HT-29 (cell line): ENCODE measurements at places on chromosomes 2 and 18. TPM values are rescaled to one million over a fixed set of nuclear protein-coding genes. Genes with fewer than 3 reads are reported as not detected.

Gene KLHL29
- 0.18 and 0.94 TPM in 2 replicates for total RNA-seq

GRCh38 chr2:239806758-239807434, 218.2 kb downstream of the NDUFA10 start:
- DNase-seq: no peak

- DNase-seq: no peak
Observed at GRCh38 chr18:32958746-32959145, 185.9 kb upstream of the KLHL14 start.

DNA sequence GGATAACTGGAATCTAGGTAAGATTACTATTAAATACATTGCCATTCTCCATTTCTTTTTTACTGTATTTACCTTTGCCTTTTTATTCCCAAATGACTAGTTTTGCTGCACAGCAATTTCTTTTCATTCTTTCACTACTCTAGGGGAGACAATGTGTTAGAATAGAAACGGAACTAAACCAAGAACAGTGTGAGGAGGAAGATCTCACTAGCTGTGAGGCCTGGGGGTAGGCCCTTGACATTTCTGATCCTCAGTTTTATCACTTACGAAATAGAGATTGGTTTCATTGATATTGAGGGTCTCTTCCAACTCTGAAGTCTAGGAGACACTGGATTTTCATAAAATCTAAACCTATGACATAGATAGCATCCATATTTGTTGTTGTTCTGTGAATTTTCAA, 191.1 kb downstream of the IKZF2 start:
- DNase-seq: no peak

Gene ATOH8
- total RNA-seq: 1.0 and 2.3 TPM in 2 replicates
